ENCODE measurements at places on chromosomes 4 and X. TPM values are rescaled to one million over a fixed set of nuclear protein-coding genes. Genes with fewer than 3 reads are reported as not detected.

DNA sequence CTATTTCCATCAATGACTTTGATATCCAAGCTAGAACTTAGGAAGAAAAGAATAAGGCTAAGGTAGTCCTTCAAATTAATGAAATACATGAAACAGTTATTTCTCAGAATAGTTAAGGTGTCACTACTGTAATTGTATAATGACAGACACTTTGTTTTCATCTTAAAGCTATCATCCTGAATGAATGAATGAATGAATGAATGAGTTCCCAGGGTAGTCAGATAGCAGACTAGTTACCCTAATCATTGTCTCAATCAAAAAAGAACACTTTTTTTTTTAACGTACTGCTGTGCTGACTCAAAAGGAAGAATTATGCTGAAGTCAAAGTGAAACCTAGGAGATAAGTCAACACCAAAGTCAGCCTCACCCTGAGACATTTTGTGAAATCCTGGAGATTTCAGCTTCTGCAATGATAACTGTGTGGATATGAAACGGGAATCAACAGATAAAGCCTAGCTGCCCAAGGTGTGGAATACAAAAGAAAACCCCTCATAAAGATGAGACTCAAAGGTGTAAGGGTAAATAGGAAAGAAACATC is 68.3 kb upstream of the CNKSR2 start:
- no peaks in the 10 kb centered on the region for H3K27me3 ChIP-seq
- H3K4me3 ChIP-seq: no peak overlapping the region
- H3K4me1 ChIP-seq: no peaks in the 10 kb centered on the region
- no peak for DNase-seq

- no peaks in the 10 kb centered on the region for H3K36me3 ChIP-seq
- no peaks in the 10 kb centered on the region for H3K27me3 ChIP-seq
Measured at GRCh38 chr4:95889662-95890061, 49.8 kb downstream of the PDHA2 start.

DNA sequence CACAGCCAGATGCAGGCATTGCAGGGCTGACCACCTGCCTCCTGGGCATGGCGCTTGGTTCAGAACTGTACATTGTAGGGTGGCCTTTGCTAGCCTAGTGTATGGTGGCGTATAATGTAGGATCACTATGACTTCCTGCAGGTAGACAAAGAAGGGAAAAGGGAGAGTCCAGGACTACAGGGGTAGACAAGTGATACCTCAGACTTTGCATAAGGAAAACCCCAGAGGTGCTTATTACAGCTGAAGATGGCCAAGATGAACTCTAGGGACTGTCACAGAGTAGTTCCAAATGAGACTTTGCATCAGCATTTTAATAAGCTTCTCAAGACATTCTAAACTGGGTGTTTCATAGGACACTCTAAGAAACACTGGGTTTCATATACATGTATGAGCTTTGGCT is 116.4 kb upstream of the PUDP start:
- no peak overlapping the region for H3K27ac ChIP-seq
- H3K36me3 ChIP-seq: no peaks in the 10 kb centered on the region
- no peaks in the 10 kb centered on the region for H3K27me3 ChIP-seq
- H3K4me3 ChIP-seq: no peak overlapping the region
- H3K4me1 ChIP-seq: no peaks in the 10 kb centered on the region

- no peaks in the 10 kb centered on the region for H3K4me1 ChIP-seq
- H3K27ac ChIP-seq: no peak overlapping the region
- no peak overlapping the region for H3K4me3 ChIP-seq
- DNase-seq: no peak
Measured at GRCh38 chr4:20151436-20151835, 100.3 kb upstream of the SLIT2 start.

- peaks cover 5% of the 10 kb centered on the region for H3K4me1 ChIP-seq
- H3K36me3 ChIP-seq: no peaks in the 10 kb centered on the region
- DNase-seq: no peak
- no peak overlapping the region for H3K27ac ChIP-seq
- no peak overlapping the region for H3K4me3 ChIP-seq
- no peaks in the 10 kb centered on the region for H3K27me3 ChIP-seq
Measured at GRCh38 chrX:106963111-106963510, 36.9 kb downstream of the MORC4 start.

CCNB3 gene
- 0.33 TPM for total RNA-seq

GRCh38 chr4:5541169-5541568 is 167.2 kb downstream of the EVC2 start:
- peaks cover 7% of the 10 kb centered on the region for H3K36me3 ChIP-seq
- no peak overlapping the region for H3K4me3 ChIP-seq
- no peak overlapping the region for H3K27ac ChIP-seq
- no peaks in the 10 kb centered on the region for H3K4me1 ChIP-seq
- peaks cover 2% of the 10 kb centered on the region for H3K27me3 ChIP-seq

FRMD7 gene
- not detected for total RNA-seq

AFM gene
- total RNA-seq: 0.64 TPM
